ENCODE measurements at places on chromosomes 2 and 18.

DNA sequence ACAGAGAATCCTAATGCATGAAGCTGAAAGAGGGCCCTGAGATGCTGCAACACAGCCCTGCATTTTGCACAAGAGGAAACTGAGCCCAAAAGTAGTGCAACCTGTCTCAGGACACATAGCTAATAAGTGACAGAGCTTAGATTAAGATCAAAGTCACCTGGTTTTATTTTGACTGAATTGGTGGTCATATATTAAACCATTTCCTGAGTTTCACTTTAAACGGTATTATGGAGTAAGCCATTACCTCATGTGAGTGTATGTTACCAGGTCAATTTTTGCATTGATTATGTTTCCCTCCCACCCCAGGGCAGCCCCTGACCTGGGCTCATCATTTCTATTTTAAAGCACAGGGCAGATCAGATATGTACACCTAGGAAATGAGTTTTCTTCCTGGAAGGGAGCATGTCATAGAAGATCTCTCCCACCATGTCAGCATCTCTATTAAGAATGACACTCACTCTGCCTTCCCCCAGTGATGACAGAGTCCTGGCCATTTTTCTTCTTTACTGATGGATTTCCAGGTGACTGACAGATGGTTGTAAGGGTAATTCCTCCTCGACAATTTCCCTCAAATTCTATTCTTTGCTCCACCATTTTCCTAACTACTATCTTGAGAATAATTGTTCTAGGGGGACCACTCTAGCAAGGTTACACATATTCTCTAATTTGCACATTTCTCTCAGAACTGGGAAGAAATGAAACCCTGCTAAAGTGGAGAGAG is 441.3 kb upstream of the SLC14A2 start:
- DNase-seq = no peak

DNA sequence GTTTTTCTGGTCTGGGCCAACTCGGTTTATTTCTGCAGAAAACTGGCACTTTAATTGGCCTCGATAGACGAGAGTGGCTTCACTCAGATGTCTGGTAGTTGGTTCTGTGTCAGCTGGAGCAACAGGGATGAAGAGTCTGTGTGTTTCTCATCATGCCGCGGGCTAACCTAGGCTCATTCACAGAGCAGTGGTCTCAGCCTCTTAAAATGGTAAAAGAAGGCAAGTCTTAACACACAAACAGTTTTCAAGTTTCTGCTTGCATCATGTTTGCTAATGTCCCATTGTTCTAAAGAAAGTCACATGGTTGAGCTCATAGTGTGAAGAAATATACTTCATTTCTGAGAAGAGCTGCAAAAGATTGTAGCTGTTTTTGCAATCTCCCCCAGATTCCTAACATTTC is 37.5 kb upstream of the ANXA4 start:
- peak; percentile 92 for DNase-seq

GRCh38 chr18:51039138-51040112 is 9.4 kb downstream of the SMAD4 start:
- DNase-seq = no peak

DNA sequence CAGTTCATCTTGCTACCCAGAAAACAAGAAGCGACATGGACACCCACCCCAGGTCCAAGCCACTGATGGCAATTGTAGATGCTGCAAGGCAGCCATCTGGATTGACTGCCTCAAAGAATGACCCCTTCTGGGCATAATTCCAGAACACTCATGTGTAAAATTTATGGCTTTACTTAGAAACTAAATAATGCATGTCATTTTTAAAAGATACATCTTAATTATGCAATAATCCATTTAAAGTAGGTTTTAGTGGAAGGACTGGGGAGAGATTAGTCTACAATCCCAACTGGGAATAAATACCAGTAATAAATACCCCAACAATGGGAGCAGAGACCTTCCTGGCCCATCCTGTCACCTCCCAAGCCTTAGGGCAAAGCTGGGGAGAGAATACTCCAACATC is 247.7 kb downstream of the SS18 start:
- DNase-seq = no peak

- peak; percentile 20 for DNase-seq
Observed at GRCh38 chr2:201471732-201472393, 20.3 kb downstream of the STRADB start.

DNA sequence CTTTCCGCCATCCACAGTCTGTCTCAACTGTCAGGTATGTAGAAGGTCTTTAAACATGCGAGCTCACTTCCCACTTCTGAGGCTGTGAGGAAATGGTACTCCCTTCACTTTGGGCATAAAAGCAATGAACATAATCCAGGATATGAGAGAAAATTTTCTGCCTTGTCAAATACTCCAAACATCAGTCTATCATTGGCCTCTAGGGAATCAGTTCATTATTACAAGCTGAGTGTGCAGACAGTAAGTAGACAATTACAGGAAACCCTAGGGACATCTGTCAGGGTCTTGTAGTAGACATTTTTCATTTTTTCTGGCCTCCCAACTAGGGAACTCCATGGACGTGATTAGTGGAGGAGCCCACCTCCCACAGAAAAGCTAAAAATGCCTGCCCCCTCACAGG is 13.6 kb upstream of the APCDD1 start:
- no peak for DNase-seq

DNA sequence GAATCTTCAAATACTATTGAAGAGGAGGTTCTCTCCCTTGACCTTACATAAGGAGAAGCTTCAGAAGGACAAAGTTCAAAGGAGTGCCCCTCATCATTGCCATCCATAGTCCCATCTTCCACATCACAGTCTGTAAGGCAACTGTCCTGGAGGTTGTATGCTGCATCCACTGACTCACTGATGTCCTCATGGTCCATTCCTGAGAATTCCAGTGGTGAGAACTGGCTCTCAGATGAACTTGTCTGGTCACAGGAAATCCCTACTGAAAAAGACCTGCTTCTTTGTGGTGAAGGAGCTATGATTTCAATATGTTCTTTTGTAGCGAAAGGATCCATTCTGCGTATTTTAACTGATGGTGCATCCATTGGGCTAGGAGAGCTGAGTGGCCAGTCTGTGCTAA is 52.2 kb downstream of the EIF2AK3 start:
- DNase-seq = no peak

DNA sequence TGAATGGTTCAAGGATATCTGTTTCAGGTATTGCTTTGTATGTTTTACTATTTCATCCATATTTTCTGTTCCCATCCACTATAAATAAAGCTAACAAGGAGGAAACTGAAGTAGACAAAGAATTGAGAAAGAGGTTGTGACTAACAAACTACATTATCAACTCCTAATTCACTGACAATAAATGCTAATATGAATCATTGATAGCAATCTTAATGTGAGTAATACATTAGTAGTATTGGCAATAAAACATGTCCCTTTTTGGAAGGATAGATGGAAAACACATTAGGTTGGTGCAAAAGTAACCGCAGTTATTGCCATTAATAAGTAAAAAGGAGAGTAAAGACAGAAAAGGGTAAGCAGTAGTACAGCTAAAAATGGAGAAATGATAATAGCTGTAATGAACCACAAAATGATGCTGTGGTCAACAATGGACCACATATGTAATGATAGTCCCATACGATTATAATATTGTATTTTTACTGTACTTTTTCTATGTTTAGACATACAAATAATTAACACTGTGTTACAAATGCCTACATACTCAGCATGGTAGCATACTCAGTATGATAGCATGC is 104.7 kb downstream of the THADA start:
- DNase-seq = peak; percentile 45

GRCh38 chr2:83823229-83823628 is 635.9 kb downstream of the SUCLG1 start:
- no peak for DNase-seq

GRCh38 chr2:60948161-60948560 is 66.8 kb downstream of the REL start:
- no peak for DNase-seq

DNA sequence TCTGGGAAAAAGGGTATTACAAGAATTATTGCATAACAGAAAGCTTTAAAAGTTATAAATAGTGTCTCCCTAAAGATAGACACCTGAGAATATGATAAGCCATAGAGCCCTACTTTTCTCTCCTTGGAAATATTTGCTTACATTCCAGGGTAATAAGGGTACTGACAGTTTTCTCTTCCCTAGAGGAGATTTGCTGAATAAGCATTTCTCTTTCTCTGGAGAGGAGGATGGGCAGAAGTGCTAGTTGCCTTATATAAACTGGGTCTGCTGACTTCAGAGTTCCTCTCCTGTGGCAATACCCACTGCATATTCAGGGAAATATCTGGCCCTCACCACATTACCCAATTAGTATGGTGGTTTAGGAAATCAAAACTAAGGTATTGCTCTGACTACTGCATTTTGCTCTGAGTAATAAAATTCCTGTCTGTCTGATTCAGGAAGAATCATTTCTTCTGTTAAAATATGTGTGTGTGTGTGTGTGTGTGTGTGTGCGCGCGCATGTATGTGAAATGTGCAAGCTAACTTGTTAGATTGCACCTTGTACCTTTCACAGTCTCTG is 1391.3 kb downstream of the DSC3 start:
- DNase-seq = peak; percentile 82

- DNase-seq = no peak
Observed at GRCh38 chr2:70851704-70852103, 16.1 kb upstream of the CD207 start.

DNA sequence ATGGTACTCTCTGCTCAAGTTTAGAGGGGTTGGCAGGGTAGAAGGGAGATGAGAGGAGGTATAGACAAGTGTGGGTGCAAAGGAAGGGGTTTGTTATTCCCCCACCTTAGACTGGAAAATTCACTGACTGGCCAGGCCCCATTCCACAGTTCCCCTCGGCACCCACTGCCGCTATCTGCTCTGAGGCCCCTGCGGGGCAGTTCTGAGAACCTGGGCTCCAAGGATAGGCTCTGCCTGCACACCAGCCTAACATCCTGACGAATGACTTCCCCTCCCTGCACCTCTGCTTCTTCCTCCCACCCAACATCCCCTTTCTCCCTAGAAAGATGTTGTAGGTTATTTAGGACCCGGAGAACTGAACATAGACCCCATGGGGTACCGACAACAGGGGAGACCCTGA is 303.9 kb upstream of the HDAC4 start:
- no peak for DNase-seq

Data from foreskin keratinocyte (primary cell).